ENCODE measurements at places on chromosomes 1 and 21.
A peak's percentile ranks its signal among the peaks of the same experiment; 100 is the strongest.

GRCh38 chr1:82690411-82690810 is 889.7 kb downstream of the ADGRL2 start:
- DNase-seq: no peak

DNA sequence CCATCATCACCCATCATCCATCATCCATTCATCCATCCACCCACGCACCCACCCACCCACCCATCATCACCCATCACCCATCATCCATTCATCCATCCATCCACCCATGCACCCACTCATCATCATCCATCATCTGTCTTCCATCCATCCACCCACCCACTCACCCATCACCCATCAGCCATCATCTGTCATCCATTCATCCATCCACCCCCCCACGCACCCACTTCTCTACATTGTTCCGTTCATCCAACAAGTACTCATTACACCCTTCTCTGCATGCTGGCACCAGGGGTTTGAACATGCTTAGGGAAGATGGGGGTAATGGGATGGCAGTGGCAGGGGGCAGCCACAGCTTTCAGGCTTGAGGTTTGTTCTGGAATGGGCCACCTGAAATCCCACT is 82.1 kb downstream of the ADARB1 start:
- peak; percentile 5 for DNase-seq

GRCh38 chr1:55311057-55311641 is 96.0 kb upstream of the USP24 start:
- DNase-seq: no peak

DNA sequence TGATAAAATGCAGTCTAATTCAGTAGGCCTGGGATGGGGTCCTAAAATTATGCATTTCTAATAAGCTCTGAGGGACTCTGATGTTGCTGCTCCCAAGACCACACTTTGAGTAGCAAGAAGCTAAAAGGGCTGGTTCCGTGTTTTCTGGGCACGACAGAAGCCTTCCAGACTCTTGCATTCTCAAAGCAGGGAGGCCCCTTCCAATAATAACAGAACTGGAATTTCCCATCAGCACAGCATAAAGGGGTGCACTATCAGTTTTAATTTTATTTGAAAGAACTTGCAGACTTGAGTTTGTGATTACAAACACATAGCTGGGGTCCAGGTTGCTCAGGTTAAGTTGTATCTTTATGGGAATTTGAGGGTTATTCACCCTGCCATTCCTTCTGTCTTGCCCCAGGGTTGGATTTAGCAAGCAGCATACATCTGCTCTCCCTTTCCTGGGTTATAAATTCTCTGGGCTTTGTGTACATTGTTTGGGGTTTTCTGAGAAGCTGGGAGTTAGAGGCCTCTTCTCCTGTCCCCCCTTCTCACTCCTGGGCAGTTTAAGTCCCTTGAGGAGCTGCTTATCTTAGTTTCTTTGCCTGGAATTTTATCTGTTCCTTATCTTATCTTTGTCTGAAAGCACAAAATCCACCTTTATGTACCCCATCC is 94.2 kb upstream of the SLC2A1 start:
- no peak for DNase-seq

- DNase-seq: peak; percentile 88
Observed at GRCh38 chr1:184482136-184482535, 95.3 kb downstream of the C1orf21 start.

DNA sequence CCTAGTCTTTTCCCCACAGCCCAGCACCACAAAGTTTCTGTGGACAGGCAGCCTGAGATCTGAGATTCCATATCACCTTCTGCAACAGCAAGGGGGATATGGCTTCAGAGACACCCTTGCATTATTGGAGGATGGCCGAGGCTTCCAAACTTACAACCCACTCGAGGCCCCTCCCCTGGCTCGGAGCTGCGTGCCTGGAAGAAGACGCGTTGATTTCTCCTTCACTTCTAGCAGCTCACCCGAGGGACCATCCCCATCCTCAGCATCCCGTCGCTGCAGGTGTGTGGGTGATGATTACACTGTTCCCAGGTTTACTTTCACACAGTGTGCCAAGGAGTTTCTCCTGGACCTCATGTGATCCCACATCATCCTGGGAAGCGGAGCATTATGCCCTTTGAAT is 277.9 kb downstream of the MATN1 start:
- DNase-seq: peak; percentile 44

Data from right atrium auricular region (tissue), 2 donors.